Breast epithelium (tissue), 4 donors: ENCODE measurements at places on chromosomes 3 and 15.

- no peak for DNase-seq
Observed at GRCh38 chr15:78811124-78811824, at the start of gene ADAMTS7. TSS of gene ADAMTS7 (minus strand) at chr15:78811464. CDS start at chr15:78811220, 244 bp downstream.

GRCh38 chr15:76526111-76526510 is 189.5 kb downstream of the ISL2 start:
- DNase-seq, result no peak

GRCh38 chr15:61281328-61281727 is 52.2 kb upstream of the RORA start:
- DNase-seq, result no peak

- DNase-seq, result no peak
Observed at GRCh38 chr15:33515121-33515520, 204.4 kb downstream of the RYR3 start.

DNA sequence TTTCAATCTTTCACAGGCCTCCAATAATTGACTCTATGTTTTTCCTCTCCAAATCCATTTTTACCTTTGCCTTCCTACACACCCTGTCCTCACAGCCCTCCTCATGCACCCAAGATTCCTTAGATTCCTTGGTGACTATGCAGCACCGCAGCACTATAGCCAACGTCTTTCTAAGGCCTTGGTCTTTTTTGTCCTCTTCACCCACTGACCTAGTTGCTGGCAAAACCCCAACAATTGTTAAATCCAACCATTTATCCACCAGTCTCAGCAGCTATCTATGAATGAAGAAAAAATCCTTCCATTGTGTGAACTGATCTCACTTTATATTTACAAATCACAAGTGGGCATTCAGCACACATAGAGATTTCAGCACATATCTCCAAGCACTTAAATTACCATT is 203.9 kb downstream of the VGLL3 start:
- no peak for DNase-seq

GRCh38 chr3:4797201-4797705 is 182.0 kb upstream of the BHLHE40 start:
- no peak for DNase-seq

DNA sequence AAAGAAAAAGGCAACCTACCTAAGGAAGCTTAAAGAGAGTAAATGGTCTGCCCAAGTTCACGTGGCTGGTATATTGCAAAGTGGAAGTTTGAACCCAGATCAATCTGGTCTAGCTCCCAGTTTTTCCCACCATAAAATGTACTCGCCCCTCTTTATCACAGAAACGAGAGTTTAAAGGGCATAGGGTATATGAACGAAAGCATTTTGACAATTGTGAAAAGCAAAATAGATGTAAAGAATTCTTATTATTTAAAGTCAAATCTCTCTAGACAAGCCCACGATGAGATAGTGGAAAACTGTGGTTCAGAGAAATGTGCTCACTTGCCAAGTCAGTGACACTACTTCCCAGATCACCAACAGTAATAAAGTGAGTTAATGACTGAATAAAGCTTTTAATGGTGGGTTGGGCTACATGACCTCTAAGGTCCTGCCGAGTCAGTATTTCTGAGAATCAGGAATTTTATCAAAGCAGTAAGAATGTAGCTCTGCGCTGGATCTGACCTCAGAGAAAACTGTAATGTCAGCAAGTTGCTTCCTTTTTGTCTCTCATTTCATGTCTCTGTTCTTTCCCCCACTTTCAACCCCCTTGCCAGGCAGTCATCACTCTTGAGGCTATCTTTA is 23.3 kb upstream of the NEO1 start:
- DNase-seq, result no peak

- no peak for DNase-seq
Observed at GRCh38 chr3:11635680-11636393, 7.9 kb downstream of the VGLL4 start.

DNA sequence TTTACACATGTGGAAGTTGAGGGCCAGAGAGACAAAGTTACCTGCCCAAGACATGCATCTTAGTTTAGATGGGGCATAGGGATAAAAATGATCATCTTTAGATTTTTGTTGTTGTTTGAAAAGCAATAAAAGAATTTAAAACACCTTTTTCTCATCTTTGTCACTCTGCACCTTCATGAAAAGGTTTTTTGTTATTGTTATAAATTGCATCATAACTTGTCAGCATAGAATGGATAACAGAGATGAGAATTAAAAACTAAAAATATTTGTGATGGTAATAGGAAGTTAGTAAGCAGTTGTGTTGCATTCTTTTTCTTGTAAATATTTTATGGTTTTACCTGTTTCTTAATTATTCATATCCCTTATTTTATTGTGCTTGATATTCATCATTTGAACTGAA is 13.4 kb upstream of the ZBTB47 start:
- no peak for DNase-seq

DNA sequence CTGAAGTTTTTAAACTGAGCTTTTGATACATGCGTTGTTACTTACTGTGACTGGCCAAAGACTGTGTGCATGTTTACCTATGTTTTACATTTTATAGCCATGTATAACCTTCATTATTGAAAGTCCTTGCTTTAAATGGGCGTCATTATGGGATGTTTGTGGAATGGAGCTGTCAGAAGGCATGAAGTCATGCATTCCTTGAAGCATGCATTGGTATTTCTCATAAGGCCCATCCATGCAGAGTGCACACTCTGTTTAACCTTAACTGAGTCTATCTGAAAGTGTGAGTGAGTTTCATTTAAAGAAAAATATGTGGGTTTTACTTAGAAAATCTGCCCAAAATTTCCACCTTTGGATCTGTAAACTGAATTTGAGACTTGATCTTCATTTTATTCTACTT is 51.1 kb downstream of the PSMD6 start:
- DNase-seq, result no peak

- DNase-seq, result no peak
Observed at GRCh38 chr3:3847994-3848922, 49.0 kb downstream of the LRRN1 start.

DNA sequence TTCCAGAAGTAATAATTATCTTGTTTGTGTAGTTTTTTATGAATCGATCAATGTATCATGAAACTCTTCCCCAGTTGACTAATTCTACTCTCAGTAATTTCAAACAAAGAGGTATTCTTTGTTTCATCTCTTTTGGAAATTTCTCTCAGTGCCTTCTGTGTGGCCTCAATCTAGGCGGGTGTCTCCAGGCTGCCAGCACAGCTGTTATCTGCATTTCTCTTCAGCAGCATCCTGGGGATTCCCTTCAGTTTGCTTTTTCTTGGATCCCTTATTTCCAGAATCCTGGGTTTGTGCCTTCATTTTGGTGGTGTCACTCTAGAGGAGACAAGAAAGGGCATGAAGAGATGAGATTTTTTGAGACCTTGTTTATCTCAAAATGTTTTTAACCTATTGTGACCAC is 22.7 kb downstream of the NIPA2 start:
- no peak for DNase-seq

- no peak for DNase-seq
Observed at GRCh38 chr3:4586381-4586780, 93.2 kb downstream of the ITPR1 start.

- DNase-seq, result no peak
Observed at GRCh38 chr3:102741105-102741504, 306.3 kb downstream of the ZPLD1 start.

DNA sequence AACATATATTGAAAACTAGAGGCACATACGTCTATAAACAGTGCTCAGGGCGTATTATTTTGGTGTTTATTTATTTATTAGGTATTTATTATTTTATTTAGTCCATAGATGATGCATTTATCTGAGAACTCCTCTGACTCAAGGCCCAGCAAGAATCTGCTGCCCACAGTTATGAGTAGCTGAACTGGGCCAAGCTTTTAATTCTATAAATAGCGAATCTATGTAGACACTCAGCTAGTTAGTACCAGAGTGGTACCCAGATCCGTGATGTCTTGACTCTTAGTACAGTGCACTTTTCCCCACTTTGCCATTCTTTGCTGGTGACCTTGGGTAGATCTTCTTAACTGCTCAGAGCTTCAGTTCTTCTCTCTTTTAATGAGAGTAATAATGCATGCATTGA is 370.4 kb upstream of the TPRG1 start:
- no peak for DNase-seq

GRCh38 chr3:191358929-191359328 is 28.6 kb upstream of the UTS2B start:
- DNase-seq, result no peak

DNA sequence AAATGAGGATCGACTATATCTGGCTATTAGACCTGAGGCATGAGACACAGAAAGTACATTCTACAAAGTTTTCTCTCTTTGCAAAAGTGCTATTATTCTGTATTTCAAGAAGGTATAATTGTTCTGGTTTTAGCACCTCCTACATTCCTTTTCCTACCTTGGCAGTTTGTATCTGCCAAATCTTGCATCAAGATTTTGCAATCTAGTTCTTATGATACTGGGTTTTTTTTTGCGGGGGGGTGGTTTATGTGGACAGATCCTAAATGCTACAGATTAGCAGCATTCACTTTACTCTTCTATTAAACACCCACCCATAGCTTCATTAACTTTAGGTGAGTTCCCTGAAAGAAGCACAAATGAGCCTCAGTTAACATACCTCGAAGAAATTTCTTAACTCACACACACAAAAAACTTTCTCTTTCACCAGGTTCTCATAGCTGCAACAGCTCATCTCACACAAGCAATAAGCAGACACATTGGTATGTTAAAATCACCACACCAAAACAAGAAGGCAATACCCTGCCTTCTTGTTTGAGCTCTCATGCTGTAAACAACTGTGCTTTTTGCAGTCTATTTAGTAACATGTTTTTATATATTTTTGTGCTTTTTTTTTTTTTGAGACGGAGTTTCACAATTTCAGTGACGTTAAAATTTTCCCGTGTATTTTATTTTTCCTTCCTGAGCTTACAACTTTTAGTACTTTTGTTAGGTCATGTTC is 73.0 kb upstream of the VGLL4 start:
- DNase-seq, result no peak

DNA sequence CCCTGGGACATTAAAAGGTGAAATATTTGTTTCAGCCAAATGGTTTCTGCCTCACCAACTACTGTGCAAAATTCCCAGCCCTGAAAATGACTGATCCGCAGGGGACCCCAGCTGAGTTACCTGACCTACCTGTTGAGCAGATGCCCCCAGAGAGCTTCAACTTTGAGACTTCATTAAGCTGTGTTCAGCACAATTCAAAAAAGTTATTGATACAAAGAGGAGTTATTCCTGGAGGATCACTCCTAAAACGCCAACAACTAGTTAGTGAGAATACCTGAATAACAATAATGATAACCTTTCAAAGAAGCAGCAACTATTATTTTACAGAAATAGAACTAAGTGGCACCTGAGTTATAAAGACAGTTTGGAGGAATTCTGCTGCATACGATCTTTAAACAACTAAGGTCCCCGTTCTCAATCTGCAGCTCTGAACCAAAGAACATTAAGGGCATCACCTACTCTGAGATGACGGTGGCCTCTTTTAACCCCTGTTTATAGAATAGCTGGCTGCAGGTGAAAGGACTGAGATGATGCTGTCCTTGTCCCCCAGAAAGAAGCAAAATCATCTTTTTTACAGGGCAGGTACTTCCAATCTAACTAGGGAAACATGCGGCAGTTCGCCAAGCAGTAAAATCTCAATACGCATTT is 659 bp downstream of the GADL1 start:
- no peak for DNase-seq

DNA sequence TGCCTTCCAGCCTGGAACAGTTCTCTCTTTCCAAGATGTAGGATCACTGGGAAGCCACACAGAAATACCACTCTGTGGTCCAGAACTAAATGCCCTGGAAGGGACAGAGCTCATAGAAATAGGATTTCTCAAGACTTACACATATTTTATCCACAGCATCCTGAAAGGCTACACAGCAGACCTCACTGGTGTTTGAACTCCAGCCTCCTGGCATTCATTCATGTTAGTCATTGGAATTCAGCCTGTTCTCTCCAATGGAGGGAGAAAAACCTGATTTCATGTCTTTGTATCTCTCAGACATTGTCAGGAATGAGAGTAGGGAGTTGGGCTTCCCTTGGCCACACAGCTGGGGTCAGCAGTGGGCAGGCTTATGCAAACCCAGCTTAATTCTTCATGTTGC is 121.1 kb upstream of the PPP2R3A start:
- no peak for DNase-seq

GRCh38 chr3:118951089-118951488 is 83.6 kb downstream of the IGSF11 start:
- no peak for DNase-seq

DNA sequence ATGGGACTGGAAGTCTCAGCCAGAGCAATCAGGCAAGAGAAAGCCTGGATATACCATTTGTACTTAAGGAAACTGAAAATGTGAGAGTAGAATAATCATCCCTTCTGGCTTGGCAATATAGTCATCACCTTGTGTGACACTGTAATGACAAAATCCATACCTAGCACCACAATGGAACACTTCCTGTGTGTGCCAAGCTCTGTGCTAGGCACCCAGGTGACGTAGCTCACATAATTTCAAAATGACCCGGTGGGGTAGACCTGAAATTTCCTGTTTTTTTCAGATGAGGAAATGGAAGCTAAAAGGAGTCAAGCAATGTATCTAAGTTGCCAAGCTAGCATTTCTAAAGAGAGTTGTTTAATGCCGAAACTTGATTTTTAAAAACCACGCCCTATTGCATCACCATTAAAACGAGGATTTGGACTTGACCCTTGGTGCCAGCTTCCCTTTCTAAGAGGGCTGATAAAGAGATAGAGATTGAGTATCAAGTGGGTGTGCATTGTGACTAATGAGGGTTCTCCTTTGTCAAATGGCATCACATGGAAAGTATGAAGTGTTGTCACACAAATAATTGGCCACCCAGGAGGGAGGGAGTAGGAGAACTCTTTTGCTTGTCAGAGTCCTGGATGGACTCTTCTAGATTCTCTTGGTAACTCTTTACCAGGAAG is 141.3 kb upstream of the PDZRN3 start:
- no peak for DNase-seq

DNA sequence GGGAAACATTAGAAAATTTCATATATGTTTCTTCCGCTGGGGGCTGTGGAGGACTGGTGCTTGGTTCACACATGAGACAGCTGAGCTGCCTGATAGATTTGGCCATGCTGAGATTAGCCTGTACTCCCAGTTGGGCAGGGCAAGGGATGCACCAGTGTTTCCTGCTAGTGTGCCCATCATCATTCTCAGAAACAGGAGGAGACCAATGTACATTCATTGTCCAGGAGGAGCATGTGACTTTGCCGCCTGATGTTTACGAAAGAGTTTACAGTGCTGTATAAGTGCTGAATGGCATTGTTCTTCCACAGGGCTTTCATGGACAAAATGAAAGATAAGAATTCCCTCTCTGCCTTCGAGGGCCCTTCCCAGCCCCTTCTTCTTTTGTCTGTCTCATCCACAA is 311.1 kb upstream of the THBS1 start:
- DNase-seq, result no peak

DNA sequence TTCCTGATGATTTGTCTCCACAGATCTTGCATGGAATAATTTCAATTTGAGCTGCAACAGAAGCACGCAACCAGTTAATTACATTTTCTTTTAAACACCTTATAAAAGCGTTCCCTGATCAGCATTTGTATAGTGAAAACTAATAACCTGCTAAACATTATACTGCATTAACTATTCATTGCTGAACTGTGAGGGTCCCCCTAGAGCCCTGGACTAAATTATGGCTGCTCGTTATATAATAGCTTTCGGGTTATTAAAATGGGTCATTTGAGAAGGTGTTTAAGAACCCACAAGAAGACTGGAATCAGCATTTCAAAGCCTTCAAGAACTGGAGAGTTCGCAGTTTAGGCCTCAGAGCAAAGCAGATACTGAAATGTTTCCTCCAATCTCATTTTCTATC is 52.9 kb upstream of the ICE2 start:
- no peak for DNase-seq

- DNase-seq, result no peak
Observed at GRCh38 chr3:140760324-140761075, 82.6 kb downstream of the TRIM42 start.

- no peak for DNase-seq
Observed at GRCh38 chr15:38002883-38003477, 68.5 kb downstream of the TMCO5A start.
